ENCODE measurements at places on chromosomes 4 and X.

DNA sequence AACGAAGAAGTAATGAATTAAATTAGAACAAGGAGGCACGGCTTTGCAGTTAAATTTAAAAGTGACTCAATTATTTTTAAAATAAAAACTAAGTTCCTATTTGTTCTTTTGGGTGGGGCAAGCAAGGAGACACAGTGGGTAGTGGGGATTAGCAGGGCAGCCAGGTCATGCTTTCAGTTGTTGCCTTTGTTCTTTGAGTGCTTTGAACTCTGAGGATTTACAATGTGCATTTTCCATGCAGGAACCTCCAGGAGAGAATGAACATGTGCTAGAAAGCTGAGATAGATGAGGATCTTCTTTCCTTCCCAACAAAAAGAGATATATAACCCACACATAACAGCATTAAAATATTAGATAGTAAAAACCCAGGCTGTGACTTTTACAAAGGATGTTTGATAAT lies 420.4 kb upstream of the CTSO start:
- DNase-seq: peak; percentile 62

- DNase-seq: no peak
Observed at GRCh38 chr4:13611283-13611842, 16.2 kb downstream of the BOD1L1 start.

- peak; percentile 14 for DNase-seq
Observed at GRCh38 chrX:15143050-15143824, 126.6 kb downstream of the ASB9 start.

DNA sequence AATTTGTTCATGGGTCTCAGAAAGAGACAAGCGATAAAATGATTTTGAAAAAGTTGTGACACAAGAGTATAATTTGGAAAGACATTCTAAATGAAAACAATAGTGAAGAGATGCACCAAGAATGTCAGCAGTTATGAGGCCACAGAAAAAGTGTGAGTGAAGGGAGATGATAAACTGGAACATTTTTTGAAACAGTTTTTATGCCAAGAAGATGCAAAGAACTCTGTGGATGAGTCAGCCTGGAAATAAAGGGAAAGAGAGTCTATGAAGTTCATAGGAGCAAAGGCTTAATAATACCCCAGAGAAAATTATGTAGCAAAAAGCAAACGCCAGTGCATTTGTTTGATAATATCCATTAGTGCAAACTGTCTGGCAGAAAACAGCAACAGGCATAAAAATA lies 188.4 kb upstream of the TBC1D9 start:
- no peak for DNase-seq

GRCh38 chr4:107818301-107818910 lies 6.3 kb upstream of the SGMS2 start:
- DNase-seq: no peak

GRCh38 chrX:123878252-123878721 lies 18.4 kb downstream of the XIAP start:
- DNase-seq: no peak

- DNase-seq: no peak
Observed at GRCh38 chrX:144791298-144791697, 456.0 kb upstream of the SPANXN1 start.

DNA sequence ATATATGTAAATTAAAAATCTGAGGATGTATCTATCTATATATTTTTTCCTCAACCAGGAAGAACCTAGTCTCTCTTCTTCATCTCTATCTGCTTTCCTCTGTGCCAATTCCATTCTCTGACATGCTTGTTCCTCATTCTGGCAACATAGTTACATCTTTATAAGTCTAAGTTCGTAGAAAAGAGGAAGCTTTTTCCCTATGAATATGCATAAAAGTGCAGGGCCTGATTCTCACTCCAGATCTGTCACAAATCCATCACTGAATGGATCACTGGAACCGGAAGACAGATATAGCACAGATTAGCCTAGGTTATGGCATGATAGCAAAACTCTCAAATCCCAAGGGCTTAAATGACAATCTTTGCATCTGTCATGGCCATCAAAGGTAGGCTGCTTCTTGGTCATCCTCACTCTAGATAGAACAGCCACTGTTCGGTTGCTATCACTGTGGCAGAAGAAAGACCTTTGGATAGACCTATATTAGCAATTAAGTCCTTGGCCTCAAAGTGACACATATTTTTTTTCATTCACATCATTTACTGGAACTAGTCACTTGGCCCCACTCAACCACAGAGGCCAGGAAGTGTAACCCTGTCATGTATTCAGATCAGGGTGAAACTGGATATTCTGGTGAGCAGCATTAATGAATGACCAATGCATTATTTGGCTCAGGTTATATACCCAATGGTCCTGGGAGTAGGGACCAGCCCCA lies 22.2 kb downstream of the DTHD1 start:
- DNase-seq: no peak

- no peak for DNase-seq
Observed at GRCh38 chr4:105637408-105638176, 70.9 kb downstream of the INTS12 start.

DNA sequence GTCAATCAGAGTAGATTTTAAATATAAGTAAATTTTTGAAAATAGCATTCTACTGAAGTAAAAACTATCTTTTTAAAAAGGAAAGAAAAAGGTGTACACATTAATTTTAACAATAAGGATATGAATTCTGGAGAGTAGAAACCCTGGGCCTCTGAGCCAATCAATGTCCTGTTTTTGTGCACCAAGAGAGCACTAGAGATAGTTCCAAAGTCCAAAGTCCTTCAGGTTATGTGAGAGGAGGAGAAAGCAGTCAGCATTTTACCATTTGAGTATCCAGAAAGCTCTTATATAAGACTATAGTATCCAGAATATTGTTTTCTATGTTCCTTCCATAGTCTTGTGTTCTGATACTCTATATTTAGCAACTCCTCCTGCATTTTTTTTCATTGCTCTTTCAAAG lies 3.3 kb upstream of the TCEAL8 start:
- DNase-seq: no peak

Measured in neuronal stem cell (in vitro differentiated cells).